ENCODE measurements at places on chromosomes 1 and 21. TPM values are rescaled to one million over a fixed set of nuclear protein-coding genes. Genes with fewer than 3 reads are reported as not detected.

TSTD1 gene
- 87.1 TPM for total RNA-seq

TMPRSS2 gene
- 3.7 TPM for total RNA-seq

SLC45A3 gene
- 0.77 TPM for total RNA-seq

OR2L13 gene
- not detected for total RNA-seq

FLG gene
- total RNA-seq, result 0.26 TPM

FCRL4 gene
- total RNA-seq, result not detected

PTGER3 gene
- total RNA-seq, result under 0.01 TPM

KRTAP21-2 gene
- total RNA-seq, result not detected

TSNAX gene
- total RNA-seq, result 30.3 TPM

CFHR2 gene
- total RNA-seq, result not detected

PCNX2 gene
- 30.3 TPM for total RNA-seq

OR10J4 gene
- not detected for total RNA-seq

HPDL gene
- 0.53 TPM for total RNA-seq

PTPRF gene
- 202 TPM for total RNA-seq

SELL gene
- total RNA-seq, result not detected

- no peak for DNase-seq
Measured at GRCh38 chr1:221161571-221162041, 282.4 kb downstream of the HLX start.

GRCh38 chr21:16420031-16420724 is 690.4 kb downstream of the USP25 start:
- DNase-seq, result peak; percentile 67

- no peak for DNase-seq
Measured at GRCh38 chr1:181127898-181128453, 39.5 kb downstream of the IER5 start.

DNA sequence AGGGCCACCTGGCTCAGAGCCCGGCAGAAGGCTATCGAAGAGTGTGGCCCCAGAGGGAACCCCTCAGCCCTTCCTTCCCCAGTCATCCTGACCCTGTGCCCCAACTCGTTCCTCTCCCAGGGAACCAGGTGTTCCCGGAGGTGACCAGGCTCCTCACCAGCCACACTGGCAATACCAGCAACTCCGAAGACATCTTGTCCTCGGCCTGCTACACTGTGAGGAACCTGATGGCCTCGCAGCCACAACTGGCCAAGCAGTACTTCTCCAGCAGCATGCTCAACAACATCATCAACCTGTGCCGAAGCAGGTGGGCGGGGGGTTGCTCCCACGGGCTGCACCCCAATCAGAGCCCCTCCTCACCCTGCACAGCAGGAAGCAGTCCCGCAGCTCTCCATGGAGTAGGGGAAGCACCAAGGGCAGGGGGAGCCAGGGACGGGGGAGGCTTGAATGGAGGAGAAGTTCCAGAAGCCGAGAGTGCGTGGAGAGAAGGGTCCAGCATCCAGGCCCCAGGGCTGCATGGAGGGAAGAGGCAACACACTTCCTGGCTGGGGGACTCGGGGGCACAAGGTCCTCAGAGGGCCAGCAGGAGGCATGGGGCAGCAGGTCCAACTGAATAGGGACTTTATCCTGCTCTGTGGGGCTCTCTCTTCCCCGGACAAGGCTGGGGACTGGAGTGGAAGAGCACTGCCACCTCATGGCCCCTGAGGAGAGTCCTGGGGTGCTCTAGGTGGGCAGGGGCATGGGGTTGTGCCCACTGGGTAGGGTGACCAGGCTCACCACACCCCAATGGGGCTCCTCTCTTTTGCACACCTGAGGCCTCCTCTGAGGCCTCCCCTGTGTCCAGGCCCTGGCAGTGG is 41.7 kb downstream of the PKP1 start:
- DNase-seq, result no peak

DNA sequence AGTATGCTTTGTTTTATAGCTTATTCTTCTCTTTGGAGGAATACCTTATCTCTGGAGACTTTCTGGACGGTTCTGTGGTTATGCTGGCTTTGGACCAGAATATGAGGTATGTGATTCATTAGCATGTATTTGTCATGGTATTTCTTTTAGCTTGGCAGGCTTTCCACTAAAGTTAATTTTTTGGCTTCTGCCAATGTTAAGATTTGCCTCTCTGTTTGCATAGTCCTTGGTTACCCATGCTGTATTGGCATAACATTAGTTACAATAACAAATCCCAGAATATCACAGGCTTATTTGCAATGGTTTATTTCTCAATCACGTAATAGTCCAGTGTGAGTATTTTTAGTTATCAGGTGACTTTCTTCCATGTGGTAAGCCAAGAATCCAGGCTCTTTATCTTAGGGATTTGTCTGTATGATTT is 9.7 kb downstream of the ZMPSTE24 start:
- DNase-seq, result peak; percentile 97

GRCh38 chr1:165910764-165911421 is 83.5 kb downstream of the UCK2 start:
- DNase-seq, result no peak

- peak; percentile 44 for DNase-seq
Measured at GRCh38 chr1:163174524-163175437, 27.9 kb downstream of the RGS5 start.

GRCh38 chr1:110266834-110267233 is 56.7 kb downstream of the KCNC4 start:
- no peak for DNase-seq

GRCh38 chr1:89261926-89262515 is 10.6 kb downstream of the GBP5 start:
- no peak for DNase-seq

- peak; percentile 58 for DNase-seq
Measured at GRCh38 chr1:235583511-235584001, 66.0 kb downstream of the GNG4 start.

DNA sequence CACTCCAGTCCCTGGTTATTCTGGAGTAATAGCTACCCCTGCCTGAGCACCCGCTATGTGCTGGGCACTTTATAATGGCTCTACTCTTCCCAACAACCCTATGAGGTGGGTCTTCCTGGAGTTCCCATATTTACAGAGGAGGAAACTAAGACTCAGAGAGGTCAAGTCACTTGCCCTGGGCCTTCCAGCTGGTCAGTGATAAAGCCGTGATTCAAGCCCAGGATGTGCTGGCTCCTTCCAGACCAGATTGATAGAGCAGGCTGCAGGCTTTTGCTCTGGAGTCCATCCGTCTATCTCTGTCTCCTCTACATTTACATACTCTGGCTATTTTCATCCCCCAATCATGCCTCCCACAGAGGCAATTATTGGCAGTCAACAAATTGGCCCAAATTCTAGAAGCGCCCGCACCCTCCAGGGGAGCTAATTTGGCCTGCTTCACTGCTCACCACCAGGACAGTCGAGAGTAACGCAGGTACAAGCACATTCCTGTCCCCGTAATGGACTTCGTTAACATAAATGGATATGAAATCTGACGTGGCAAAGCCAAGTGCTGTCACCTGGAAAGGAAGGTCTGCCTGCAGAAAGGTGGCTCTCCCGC is 39.8 kb upstream of the SELENON start:
- DNase-seq, result no peak

DNA sequence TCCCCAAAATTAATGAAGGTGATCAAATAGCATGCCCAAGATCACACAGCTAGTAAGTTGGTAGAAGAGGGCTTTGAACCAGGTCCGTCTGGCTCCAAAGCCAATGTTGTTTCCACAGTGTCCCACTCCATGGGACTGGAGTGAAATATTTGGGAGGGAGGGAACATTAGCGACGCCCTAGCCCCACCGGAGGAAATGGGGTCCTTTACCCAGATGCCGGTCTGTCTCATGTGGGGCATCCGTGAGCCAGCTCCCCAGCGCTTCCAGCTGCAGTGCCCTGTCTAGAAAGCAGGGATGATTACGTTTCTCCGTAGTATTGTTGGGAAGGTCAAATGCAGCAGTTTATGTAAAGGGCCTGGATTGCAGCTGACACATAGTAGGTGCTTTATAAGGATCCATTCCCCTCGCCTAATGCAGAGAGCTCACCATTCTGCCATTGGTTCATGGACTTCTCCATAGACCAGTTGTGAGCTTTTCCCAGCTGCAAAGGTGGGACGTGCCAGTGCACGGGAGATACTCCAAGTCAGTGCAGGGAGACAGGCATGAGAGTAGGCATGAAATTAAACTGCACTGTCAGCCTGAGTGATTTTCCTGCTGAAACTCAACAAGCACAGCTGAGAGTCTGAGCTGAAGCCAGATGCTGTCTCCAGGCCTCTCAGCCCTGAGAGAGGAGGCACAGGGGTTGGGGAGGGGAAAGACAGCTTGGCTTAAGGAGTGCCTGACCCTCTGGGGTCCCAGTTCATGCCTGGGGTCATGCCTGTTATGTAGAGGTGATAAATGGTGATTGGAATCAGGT is 24.7 kb downstream of the QSOX1 start:
- no peak for DNase-seq

GRCh38 chr1:174966008-174966572 is 33.7 kb upstream of the CACYBP start:
- DNase-seq, result peak; percentile 73

GRCh38 chr1:172719694-172720138 is 60.8 kb downstream of the FASLG start:
- DNase-seq, result peak; percentile 67

DNA sequence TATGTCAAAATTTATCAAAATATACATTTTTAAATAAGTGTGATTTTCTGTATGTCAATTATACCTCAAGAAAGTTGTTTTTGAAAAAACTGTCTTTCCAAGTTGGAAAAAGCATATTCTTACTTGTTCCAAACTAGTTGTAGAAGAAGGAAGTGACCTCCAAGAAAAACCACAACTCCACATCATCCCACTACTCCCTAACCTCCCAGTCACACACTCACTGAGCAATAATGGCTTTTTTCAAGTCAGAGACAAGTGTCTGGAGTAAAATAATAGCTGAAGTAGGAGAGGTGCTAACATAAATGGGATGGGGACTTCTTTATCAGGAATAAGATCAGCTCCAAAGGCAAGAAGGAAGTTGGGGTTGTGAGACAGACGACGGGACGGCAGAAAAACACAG is 13.4 kb downstream of the EPRS1 start:
- no peak for DNase-seq

DNA sequence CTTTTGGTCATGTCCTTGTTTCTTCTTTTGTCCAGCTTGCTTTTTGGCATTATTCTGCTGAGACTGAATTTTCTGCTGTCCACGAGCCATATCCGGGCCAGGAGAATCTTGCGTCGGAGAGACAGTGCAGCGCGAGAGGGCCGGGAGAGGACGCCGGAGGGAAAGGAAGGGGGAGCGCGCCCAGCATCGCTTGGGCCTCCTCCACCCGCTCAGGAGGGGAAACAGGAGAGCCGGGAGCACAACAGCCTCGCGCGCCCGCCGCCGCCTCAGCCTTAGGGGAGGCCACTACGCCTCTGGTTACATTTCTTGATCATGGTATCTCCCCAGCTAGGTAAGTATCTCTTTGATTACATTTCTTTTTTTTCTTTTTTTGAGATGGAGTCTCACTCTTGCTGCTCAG is 7.4 kb upstream of the DEGS1 start:
- DNase-seq, result no peak

GRCh38 chr1:50257029-50257428 is 148.3 kb downstream of the ELAVL4 start:
- no peak for DNase-seq

DNA sequence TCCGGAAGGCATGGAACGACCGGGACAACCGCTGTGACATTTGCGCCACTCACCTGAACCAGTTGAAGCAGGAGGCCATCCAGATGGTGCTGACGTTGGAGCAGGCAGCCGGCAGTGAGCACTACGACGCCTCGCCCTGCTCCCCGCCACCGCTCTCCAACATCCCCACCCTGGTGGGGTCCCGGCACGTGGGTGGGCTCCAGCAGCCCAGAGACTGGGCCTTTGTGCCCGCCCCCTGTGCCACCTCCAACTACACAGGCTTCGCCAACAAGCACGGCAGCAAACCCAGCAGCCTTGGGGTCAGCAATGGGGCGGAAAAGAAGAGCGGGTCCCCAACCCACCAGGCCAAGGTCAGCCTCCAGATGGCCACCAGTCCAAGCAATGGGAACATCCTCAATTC is 212.1 kb downstream of the KIF26B start:
- no peak for DNase-seq

GRCh38 chr21:40160911-40161310 is 293.7 kb downstream of the PCP4 start:
- no peak for DNase-seq

Measured in bronchial epithelial cell (primary cell).